ENCODE measurements at places on chromosomes 13 and 19.
A peak's percentile ranks its signal among the peaks of the same experiment; 100 is the strongest.

DNA sequence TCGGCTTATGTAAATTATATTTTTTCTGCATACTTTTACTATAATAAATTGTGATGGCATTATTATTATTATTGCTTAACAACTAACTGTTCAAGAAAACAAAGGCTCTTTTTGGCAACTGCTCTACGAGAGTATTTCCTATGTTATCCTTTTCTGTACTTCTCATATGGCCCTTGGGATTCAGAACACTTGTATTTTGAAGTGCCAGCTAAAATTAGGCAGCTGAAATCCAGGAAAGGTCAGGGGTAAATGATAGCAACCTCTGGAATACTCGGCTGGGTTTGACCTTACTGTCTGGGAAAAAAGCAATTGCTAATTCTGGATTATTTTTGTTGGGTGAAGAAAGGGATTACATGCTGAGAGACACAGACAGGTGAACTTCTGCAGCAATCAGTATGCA lies 23.9 kb downstream of the EDNRB start:
- ATAC-seq = no peak

- ATAC-seq = peak; percentile 83
Observed at GRCh38 chr19:48501494-48502349, 9.9 kb downstream of the LMTK3 start.

GRCh38 chr13:100532836-100533435 lies 55.7 kb downstream of the GGACT start:
- peak; percentile 16 for ATAC-seq

GRCh38 chr19:29667901-29668341 lies 2.7 kb downstream of the PLEKHF1 start:
- no peak for ATAC-seq

- ATAC-seq = no peak
Observed at GRCh38 chr19:54388802-54389139, 24.0 kb upstream of the LAIR1 start.

DNA sequence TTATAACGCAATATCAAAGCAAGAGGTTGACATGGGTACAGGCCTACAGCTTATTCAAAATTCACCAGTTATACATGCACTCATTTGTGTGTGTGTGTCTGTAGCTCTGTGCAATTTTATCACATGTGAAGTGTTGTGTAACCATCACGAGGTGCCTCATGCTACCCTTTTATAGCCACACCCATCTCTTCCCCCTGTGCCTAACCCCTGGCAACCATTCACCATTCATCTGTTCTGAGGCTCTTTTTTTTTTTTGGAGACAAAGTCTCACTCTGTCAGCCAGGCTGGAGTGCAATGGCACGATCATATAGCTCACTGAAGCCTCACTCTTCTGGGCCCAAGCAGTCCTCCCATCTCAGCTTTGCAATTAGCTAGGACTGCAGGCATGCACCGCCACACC lies 78.4 kb downstream of the DPF1 start:
- peak; percentile 81 for ATAC-seq

DNA sequence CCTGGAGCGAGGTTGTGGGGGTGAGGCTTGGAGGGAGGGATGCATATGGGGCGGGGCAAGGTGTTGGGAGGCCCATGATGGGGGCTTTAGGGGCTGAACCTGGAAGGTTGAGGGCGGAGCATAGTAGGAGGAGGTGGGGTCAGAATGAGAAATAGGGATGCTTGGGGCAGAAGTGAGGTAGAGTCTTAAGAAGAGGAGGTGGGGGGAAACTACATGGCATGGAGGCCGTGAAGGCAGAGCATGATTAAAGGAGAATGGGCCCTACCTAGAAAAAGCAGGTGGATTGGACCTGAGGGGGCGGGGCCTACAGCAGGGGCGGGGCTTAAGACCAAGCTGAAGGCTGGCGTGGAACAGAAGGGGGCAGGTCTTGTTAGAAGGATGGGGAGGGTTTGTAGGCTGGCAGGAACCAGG lies 799 bp downstream of the NR1H2 start:
- ATAC-seq = peak; percentile 24
